Stimulated activated CD8-positive, alpha-beta memory T cell treated with anti-CD3 and anti-CD28 coated beads, Interleukin-2, amount 100 ng/mL, for 1 hour (primary cell): ENCODE measurements at places on chromosomes 6 and 20.

GRCh38 chr20:48886194-48886593 is 35.3 kb upstream of the ARFGEF2 start:
- no peak for DNase-seq

- no peak for DNase-seq
Observed at GRCh38 chr6:21764989-21765388, 171.4 kb downstream of the SOX4 start.

DNA sequence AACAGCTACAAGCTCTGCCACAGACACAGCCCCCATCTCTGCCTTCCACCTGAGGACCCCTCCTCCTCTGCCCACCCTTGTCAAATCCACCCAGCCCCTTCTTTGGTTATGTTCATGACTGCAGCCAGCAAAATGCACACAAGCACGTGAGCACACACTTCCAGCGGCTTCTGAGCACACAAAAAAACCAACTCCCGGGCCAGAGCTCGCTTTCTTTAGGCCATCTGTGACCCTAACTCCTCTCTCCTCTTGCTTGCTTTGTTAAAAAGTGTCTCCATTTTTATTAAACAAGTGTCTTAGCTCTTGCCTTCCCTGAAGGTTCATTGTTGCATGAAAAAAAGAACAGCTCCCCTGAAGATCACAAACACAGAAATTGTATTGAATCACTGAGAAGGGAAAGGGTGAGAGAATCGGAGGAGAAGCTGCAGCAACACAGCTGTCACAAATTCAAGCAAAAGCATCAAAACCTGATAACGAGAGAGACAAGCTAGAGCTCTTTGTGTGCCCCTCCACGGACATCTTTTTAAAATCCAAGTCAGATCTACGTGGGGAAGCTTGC is 142.1 kb downstream of the CD83 start:
- DNase-seq: no peak

- no peak for DNase-seq
Observed at GRCh38 chr6:108463784-108464183, 96.9 kb upstream of the FOXO3 start.

DNA sequence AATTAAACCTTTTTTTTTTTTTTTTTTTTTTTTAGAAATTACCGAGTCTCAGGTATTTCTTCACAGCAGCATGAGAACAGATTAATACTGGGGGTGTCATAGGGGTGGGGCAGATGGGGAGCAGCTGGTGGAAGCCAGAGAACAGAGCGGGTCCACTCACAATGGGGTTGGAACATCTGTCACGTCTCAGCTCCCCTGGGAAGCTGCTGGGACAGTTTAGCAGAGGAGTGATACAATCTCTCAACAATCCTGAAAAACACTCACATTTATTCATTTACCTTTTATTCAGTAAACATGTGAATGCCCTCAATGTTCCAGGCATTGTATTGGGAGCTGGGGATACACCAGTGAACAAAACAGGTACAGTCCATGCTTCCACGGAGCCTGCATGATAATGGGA is 162.2 kb downstream of the SMOC2 start:
- DNase-seq: no peak

DNA sequence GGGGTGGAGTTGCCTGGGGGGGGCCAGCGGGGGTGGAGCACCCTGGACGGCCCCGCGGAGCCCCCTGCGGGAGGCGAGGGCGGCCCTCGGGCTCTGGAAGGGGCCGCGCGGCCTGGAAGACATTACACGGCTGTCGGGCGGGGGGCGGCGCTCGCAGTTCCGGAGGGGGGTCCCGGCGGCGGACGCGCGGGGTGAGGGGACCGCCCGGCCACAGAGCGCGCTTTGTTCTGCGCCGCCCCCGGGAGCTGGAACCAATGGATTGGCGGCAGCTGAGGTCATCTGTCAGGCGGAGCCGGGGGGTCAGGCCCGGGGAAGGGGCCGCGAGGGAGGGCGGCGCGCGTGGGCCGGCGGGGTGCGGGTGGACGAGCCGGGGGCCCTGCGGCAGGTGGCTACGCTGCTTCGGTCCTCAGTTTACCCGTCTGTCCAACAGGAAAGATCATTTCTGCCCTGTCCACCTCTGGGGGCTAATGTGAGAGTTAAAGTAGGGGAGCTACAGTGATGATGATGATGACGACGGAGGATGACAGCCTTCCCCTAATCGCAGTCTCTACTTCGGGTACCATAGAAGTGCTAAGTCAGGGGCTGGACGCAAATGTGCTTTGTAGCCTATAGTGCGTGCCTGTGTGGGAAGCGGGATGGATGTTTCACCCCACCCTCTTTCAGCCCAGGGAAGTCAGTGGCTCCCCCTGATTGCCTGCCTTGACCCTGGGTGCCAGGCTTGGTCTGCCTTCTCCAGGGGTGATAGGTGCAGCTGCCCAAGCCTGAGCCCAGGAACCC is 10.4 kb downstream of the SRXN1 start:
- DNase-seq: no peak

DNA sequence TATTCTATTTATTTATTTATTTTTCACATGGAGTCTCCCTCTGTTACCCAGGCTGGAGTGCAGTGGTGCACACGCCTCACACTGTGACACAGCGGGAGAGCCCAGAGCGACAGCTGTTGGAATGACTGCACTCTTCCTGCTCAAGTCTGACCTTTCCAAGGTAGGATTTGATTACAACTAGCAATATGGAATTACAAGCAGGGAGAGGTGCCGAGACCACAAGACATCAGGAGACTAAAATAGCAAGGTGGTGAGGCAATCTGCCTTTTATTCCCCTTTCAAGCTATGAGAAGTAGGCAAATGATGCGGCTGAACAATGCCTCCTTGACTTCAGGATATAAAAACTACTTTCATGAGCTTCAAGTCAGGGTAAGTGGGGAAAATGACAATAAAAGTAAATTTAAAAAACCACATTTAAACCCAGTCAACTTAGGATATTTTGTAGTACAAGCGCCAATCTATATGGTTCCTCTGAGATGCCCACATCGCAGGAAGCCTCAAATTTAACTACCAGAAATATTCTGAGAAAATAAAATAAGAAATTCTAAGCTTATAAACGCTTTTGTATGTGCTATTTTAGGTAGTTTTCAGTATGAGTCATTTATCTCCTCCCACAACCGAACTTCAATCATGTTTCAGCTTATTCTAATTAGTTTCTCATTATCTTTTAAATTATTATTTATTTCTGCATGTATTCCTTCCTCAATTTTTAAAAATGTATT is 146.9 kb upstream of the SGK1 start:
- no peak for DNase-seq

GRCh38 chr6:7313505-7314165 is 636 bp upstream of the SSR1 start:
- DNase-seq: no peak

DNA sequence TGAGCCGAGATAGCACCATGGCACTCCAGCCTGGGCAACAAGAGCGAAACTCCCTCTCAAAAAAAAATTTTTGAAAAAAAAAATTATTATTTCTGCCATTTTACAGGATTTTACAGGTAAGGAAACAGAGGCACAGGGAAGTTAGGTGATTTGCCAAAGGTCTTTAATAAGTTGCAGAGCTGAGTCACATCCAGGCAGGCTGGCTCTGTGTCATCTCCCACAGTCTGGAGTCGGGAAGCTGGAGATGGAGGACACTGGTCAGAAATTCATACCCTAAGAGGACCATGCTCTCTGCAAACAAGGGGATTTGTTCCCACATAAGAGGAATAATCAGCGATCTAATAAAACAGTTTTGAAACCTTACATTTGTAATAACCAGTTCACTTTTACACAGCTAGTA is 24.1 kb downstream of the HECA start:
- no peak for DNase-seq

DNA sequence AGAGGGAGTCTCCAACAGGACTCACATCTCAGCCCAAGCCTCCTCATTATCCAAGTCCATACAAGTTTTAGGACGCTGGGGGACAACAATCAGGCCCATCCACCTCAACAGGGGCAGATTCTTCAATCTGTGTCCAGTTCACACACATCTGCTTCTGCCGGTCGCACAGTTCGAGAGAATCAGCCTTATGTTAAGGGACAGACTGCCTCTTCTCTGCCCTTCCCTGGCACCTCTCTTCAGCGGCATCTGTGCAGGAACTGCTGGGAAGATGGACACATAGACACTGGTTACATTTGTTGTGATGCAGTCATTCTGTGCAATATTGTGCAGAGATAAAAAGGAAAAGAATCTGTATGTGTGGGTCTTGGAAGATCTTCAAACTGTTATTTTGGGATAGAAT is 21.0 kb downstream of the ULBP1 start:
- no peak for DNase-seq

GRCh38 chr6:21946298-21946783 is 350.5 kb downstream of the PRL start:
- no peak for DNase-seq

- DNase-seq: no peak
Observed at GRCh38 chr6:21441386-21441785, 152.2 kb upstream of the SOX4 start.

- no peak for DNase-seq
Observed at GRCh38 chr6:35746516-35746915, 9.7 kb downstream of the ARMC12 start.

GRCh38 chr6:138688580-138688979 is 85.0 kb upstream of the CCDC28A start:
- DNase-seq: no peak

- no peak for DNase-seq
Observed at GRCh38 chr6:3882866-3883265, 33.7 kb downstream of the FAM50B start.

DNA sequence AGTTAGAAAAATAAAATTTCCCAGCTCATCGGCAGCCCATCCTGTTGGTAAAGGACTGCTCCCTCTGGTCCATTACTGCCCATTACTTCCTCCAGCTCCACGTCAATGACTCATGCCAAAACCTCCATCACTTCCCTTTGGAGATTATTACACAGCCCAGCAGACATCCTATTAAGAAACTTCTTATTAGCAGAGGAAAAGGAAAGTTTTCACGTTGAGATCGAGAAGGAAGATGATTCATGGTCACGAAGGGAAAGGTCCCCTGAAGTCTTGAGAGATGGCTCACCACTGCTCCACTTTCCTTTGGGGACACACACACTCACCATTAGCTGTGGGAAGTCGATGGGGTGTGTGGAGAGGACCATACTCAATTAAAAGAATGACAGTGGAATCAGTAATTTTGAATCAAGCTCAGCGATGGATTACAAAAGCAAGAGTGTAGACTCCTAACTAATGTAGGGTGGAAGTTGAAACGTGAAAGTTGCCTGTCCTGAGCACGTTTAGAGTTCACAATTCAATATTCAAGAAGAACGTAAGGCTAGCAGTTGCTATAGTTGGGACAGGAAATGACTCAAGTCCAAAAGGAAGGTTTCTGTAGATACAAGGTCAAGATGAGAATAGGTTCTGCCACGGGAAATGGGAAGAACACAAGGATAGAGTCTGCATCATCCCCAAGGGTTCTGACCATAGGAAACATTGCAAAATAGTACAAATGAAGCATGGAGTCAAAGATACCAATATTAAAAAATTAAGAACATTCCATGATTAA is 21.6 kb downstream of the SASH1 start:
- no peak for DNase-seq

DNA sequence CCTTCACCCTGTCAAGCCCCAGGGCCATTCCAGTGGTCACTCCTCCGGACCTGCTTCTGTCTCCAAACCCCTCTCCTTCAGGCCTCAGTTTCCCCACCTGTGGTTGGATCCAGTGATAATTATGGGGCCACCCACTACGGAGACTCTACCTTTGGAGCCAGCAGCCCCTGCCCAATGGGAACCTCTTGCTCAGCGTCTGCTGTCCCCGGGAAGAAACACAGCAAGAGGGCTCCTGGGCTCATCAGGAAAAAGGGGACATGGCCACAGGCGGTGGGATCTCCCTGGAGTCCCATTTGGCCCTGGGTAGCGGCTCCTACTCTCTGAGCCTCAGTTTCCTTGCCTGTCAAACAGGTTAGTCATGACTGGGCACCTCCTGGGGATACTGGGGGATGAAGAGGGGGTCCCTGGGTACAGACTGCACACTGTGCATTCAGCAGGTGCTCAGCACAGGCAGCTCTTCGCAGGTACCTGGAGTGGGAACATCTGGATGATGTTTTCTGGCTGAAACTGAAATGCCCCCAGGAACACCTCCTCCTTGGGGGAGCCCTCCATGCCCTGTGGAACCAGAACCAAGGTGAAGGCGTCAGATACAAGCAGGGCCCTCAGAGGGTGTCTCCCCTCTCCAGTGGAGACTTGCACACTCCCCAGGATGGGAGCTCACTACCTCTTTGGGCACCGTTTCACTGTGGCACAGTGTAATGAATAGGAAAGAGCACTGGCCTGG is 19.4 kb downstream of the SUN5 start:
- no peak for DNase-seq

DNA sequence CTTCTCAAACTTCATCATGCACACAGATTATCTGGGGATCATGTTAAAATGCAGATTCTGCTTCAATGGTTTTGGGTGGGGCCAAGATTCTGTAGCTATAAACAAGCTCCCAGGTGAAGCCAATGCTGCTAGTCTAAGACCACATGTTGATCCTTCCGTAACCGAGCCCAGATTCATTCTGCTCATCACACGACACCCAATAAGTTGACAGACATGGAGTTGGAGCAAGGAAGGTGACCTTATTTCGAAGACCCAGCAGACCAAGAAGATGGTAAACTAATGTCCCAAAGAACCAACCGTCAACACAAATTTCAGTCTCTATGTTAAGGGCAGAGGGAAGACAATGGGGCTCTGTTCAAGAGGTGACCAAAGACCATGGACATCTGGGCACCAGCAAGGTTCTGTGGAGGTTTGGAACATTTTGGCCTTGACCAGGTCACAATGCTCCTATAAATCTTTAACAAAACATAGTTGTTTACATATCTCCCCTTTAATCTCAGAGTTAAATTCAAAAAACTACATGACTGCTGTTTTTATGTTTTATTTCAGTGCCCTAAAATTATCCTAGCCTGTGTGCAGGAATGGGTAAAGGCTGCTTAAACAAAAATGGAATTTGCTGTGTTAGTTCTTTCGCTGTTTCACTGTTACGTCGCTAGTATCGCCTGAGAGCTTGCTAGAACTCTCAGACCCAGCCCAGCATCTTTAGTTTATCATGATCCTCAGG is 50.1 kb downstream of the SPTLC3 start:
- no peak for DNase-seq

DNA sequence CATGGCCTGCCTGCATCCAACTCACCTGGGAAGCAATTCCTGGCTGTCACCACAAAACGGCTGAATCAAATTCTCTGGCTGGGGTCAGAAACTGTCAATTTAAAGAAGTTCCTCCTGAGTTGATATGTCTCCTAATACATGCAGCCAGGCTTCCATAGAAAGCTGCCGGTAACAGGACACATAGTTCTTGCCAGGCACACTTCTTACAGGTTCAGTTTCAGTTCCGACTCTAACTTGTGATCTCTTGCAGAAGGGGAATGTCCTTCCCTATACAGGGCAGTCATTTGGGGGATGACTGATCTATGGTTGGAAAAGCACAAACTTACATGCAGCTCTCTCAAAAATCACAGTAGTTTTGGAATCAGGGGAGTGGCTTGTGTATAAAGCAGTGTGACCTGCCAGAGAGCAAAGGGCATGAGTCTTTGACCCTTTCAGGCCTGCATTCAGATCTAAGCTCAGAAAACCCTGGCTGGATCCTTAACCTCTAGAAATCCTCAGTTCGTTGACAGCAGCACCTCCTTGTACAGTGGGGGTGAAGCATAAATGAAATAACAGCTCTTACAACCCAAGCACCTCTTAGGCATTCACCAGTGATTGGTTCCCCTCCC is 195.6 kb downstream of the SCP2D1 start:
- DNase-seq: no peak
